Left cardiac atrium (tissue), 4 donors: ENCODE measurements at places on chromosomes 3 and 15. TPM values are rescaled to one million over a fixed set of nuclear protein-coding genes. Genes with fewer than 3 reads are reported as not detected.

DNA sequence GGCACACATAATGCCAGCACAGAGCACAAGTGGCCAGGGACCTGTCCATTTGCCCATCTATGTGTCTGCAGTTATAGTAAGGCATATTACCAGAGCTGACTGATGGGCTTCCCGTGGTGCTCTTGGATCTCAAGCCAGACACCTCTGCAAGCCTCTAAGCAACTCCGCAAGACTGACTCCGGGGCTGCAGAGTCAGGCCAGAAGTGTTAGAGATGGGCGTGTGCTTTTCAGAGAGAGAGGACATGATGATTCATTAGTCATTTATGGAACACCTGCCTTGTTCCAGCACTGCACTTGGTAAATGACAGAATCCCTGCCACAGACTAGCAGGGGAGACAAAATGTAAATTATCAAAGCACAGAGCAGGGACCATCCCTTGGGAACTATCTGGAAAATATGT, 559.0 kb downstream of the PDCD6IP start:
- DNase-seq = no peak

DNA sequence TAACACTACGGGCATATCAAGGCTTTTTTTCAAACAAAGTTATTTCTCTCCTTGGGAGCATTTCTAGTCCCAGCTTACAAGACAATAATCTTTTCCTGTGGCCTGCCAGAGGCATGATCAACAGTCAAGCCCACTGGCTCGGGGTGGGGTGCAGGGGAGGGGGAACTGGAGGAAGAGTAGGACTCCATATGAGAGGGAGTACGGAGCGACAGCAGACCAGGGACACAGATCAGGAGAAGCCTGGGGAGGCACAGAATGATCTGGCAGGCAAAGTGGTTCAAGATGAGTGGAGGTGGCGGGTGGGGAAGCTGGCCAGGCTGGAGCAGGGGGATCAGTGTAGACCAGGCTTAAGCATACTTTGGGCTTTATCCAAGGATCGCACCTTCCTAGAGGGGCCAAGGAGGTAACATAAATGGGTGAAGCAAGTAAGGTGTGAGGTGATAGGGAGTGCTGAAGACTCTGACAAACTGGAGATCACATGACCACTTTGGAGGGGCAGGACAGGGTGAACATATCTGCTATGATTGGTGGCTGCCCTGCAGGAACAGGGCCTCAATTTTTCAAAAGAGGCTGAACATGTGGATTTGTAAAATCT, 37.4 kb downstream of the KLF15 start:
- DNase-seq = no peak

GRCh38 chr3:45596290-45596791, 1.8 kb downstream of the LIMD1 start:
- no peak for DNase-seq

The DET1 gene
- total RNA-seq = 5.3 TPM

GRCh38 chr15:66876421-66876730, 174.3 kb downstream of the SMAD6 start:
- no peak for DNase-seq

DNA sequence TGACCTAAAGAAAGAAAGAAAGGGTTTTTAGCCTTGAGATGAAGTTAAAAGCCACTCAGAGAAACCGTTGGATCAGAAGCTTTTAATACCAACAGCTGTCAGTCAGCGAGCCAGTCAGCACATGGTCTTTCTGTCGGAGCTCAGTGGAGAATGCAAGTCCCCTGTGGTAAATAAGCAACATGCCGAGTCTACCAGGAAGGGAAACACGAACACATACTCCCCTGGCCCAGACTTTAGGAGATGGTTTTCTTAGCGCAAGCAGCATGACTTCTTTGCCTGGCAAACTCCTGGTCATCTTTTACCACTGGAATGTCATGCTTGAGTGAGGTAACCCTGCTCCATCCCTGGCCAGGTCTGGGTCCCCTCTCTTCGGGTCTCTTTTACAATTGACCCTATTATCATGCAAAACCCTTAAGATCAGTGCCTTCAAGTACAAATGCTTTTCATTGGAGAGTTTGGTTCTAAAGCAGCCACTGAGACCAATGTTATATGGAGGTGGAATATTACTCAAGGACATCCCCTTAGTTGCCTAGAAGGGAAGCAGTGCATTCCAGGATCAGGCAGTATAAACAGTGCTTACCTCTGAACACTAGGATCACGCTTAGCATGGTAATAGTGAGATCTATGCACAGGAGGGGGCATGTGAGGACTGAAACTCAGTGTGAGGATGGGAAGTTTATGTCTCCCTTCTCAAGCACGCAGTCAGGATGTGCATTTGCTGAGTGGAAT, 28.2 kb downstream of the SLCO3A1 start:
- DNase-seq = no peak
